ENCODE measurements at places on chromosomes 5 and 9. TPM values are rescaled to one million over a fixed set of nuclear protein-coding genes. Genes with fewer than 3 reads are reported as not detected.

DNA sequence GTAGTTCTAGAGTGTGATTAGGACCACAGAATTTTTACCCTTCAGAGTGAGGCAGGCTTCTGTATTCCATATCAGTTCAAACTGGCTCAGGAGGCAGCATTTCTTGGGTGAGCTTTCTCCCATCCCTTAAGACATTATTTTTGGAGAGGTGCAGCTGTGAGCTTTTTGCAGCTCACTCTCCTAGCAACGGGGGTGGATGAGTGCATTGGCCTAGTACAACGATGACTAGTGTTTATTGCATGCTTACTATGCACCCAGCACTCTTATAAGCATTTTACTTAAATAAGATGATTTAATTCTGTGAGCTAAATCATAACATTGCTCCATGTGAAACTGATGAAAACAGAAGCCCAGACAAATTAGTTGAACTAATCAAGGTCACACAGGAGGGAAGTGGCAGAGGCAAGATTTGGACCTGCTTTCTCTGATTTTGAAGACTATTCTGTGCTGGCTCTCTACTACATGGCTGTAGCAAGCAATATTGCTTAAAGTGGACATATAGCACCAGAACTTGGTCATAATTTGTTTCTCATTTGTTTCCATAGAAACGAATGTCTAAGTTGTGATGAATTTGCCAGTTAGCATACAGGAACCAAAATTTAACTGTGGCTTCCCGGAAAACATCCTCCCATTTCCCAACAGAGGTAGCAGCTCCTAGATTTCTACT lies 372.1 kb upstream of the RIOK2 start:
- no peak for DNase-seq

Gene CTNND2
- 2.3 TPM for polyA plus RNA-seq

DNA sequence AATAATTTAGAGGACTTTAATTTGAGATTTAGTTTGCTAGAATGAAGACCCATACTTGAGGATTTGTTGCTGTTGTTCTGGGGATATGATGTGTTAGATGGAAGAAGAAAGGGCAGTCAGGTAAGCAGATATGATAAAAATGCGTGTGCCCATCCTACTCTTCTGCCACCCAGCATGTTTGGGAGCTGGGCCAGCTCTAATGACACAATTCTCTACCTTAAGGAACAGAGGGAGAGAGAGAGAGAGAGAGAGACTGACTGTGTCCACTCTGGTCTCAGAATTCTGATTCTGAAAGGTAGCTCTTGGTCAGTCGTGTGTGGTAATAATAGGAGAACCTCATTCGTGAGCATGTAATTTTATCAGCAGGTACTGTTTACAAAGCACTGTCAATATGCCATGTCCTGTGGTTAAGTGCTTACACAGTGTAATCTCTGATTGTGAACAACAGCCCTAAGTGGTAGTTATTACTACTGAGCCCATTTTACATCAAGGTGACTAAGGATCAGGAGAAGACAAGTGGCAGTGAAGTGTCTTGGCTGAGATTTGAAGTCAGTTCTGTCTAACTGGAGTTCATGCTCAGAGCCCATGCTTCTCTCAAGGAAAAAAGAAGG lies 307.4 kb upstream of the SEMA6A start:
- no peak for DNase-seq

GRCh38 chr9:83675466-83675865 lies 32.3 kb downstream of the UBQLN1 start:
- no peak for DNase-seq

Gene LCN15
- polyA plus RNA-seq: not detected

DNA sequence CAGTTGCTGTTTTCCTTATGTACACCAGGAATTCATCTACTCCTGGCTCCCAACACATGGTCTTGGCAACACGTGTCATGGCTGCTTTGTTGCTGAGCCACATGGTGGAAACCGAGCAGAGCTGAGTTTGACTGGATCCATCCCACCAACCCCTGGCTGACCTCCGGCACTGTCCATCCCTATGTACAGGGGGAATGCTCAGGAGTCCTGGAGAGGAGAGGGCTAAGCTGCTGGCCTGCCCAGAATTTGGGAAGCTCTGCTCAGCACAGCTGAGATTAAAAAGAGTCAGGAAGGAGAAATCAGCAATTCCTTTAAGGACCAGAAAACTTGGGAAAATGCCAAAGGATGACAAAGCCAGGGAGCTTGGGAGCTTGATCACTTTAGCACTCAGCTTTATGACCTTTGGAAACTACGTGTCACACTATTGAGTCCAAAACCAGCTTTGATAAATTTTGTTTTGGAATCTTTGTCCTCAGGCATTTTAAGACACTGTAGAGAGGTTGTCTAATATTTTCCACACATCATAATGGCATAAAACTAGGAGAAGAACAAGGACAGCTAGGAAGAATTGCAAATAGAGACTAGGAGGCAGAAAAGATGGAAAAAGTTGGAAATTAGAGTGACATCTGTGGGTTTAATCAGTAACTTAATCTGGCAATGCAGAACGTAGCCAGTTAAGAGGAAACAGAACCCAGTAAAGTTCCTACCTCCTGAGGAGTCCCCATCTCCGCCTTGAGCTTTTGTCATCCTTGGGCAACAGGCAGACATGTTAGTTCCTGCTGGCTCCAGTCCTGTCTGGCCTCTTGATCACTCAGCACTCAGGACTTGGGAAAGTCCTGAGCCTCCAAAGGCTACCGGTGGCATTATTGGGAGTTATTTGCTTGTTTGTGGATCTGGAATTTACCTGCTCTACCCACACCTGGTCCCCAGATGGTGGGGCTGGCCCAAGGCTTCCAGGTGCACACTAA lies 62.5 kb upstream of the PLPP1 start:
- DNase-seq: no peak

Gene SLC45A2
- polyA plus RNA-seq: 0.47 TPM

DNA sequence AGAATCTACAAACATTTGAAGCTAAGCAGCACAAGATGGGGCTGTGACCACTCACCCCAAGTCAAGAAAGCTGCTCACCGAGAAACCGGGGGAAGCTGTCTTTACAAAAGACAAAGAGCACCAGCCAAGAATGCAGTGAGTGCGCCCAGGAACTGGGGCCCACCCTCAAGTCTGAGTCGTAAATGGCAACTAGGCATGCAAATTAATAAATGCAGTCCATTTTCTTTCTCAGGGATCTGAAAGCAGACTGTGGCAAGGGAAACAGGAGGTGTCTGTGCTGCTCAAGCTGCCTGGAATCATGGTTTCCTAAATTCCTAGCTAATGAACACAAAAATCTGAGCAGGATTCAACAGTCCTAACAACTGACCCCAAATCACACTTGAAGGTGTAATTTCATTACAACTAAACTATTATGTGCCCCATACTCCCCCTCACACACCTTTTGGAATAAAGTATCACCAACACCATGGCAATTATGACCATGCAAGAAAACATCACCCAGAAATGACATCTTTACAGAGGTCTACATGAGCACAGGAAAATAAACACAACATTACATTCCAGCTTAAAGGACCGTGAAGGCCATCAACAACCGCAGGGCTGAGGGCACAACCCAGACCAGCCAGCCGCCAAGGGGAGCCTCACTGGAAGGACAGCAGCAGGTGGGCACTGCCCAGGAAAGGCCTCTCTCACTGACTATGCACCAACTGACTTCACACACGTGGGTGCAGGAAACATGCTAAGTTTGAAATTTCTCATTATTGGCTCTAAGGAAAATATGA lies 17.6 kb downstream of the NSUN2 start:
- DNase-seq: no peak

DNA sequence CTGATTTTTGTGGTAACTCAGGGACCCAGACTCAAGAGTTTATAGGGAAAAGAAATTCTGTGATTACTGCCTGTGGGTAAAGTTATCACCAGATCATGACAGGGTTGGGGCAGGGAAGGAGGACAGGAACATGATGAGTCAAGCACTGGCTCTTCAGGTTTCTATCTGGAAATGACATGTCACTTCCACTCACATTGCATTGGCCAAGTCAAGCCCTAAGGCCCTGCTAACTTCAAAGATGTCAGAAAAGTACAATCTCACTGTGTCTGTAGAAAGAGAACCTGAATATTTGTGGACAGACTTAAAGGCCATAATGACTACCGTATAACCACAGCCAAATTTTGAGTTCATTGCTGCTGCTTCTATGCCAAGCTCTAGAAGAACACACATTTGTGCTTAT lies 187.7 kb downstream of the TLE4 start:
- no peak for DNase-seq

DNA sequence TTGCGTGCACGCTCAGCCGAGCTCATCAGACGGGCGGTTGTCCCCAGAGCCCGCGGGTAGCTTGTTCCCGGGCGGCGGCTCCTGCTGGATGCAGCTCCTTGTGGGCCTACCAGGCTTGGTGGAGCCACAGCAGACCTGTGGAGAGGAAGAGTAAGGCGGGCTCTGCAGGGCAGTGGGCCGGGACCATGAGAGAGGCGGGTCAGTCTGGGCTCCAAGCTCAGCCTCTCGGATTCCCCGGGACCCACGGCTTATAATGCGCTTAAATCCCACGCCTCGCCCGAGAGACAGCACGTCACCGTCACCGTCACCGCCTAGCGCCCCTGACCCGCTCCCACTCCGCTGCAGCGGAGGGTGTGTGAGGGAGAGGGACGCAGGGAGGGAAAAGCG lies 1.9 kb upstream of the ANKRD18A start:
- DNase-seq: no peak

- no peak for DNase-seq
Observed at GRCh38 chr5:168019143-168019542, 272.3 kb upstream of the WWC1 start.

GRCh38 chr9:4550777-4551484 lies 60.7 kb downstream of the SLC1A1 start:
- no peak for DNase-seq

DNA sequence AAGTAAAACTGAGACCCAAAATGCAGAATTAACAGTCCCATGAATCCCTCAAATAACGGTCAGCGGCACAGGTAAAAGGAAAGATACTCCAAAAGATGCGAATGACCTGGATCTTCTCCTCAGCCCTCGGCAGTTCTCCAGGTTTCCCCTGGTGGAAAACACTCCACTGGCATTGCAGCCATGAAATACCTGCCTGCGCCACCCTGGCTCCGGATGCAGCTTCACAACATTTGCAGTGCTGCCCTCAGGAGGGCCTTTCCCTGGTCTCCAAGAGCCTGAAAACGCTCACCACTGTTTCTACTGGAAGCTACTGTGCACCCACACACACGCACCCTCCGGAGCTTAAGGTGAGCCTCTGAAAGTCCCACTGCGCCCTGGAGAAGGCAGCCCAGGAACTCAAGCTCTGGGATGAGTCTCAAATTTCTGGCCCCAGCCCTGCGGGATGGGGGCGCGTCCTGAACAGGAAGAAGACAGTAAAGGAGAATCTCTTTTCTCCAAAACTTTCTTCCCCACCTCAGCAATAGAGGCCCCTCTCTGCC lies 612 bp downstream of the UGT3A2 start:
- DNase-seq: no peak

DNA sequence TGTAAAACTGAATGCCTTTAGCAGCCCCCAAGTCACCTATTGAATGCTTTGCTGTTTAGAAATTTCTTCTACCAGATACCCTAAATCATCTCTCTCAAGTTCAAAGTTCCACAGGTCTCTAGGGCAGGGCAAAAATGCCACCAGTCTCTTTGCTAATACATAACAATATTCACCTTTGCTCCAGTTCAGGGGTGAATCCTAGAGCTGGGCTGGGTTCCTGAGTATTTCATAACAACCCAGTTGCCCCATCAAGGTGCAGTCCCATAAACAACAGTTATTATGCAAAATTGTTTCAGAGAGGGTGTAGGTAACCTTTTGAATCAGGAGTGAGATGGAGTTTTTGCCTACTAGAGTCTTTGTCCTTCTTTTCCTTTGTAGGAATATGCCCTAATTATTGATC lies 19.0 kb upstream of the C1QTNF3 start:
- DNase-seq: no peak

GRCh38 chr9:17509151-17509550 lies 69.7 kb upstream of the SH3GL2 start:
- DNase-seq: no peak

- DNase-seq: no peak
Observed at GRCh38 chr9:137301081-137301947, 757 bp downstream of the NRARP start.

DNA sequence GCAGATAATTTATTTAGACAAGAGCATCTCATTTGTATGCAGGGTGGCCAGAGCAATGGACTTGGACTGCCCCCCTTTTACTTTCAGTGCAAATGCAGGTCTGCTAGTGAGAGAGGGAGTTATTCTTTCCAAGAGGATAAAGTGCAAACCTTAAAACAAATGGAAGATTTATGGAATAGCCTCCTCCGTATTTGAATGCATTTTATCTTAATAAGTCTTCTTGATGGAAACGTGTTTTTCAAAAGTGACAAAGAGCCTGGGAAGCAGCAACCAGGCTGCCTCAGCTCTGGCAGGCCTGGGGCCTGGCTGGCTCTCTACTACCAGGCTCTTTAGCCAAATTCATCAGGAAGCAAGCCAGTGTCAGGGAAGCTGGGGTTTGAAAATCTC lies 6.8 kb downstream of the NR2F1 start:
- no peak for DNase-seq

DNA sequence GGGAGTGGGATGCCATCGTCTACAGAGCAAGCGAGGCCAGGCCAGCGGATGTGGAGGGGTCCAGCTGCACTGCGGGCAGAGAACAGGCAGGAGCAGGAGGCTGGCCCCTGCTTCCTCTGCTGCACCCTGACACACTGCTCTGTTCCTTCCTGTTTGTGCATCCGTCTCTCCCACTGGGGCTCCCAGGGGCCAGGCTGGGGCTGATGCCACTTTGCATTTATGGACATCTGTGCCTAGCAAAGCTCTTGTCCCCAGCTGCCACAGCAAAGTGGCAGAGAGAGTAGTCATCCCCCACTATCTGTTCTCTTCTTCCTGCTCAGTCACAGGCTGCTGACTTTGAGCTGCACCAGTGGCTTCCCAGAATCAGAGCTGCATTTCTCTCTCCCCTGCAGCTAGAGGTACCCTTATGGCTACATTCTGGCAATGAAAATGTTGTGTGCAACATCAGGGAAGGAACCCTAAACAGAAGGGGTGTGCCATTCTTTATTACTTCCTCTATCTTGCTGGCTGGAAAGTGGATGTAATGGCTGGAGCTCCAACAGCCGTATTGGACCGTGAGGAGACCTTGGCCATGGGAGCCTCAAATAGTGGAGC lies 4.2 kb upstream of the NINJ1 start:
- no peak for DNase-seq

DNA sequence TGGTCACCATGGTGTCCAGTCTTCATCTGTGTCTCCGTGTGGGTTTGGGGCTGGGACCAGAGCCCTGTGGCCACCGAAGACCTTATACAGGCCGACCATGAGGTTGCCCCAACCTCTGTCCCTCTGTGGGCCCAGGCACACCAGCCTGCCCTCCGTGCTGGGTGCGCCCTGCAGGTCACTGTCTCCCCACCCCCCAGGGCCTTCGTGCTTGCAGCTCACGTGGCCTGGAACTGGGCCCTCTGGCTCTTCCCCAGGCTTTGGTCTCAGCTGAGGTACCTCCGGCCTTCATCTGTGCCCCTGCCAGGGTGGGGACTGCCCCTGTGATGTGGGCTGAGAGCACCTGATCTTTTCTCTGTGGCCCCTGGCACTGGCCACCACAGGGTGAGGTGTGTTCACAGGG lies 92.1 kb downstream of the RXRA start:
- DNase-seq: no peak

- DNase-seq: no peak
Observed at GRCh38 chr5:155651-156410, 35.5 kb upstream of the LRRC14B start.
